Activated gamma-delta T cell (primary cell): ENCODE measurements at places on chromosomes 1 and 21.

GRCh38 chr1:6212193-6212959 lies 6.5 kb downstream of the RNF207 start:
- DNase-seq, result no peak

GRCh38 chr1:24903011-24903461 lies 27.0 kb downstream of the RUNX3 start:
- no peak for DNase-seq

- no peak for DNase-seq
Measured at GRCh38 chr1:76142771-76143540, 68.4 kb downstream of the ST6GALNAC3 start.

DNA sequence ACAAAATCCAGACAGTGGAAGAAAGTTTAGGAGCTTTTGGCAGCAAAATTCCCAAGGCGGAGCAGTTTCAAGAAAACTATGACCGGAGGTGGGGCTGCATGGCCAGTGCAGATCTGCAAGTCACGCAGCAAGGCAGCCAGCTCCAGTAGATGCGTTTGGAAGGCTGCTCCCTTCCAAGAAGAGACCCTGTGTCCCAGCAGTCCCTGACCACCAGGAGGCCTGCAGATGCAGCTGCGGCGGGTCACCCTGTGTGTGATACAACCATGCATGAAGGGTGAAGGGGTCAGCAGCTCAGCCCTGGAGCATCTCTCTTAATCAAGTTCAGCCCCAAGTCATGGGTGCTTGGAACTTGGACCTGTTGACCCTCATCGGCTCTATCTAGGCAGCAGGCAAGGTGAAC lies 29.3 kb downstream of the GPR157 start:
- DNase-seq, result no peak

DNA sequence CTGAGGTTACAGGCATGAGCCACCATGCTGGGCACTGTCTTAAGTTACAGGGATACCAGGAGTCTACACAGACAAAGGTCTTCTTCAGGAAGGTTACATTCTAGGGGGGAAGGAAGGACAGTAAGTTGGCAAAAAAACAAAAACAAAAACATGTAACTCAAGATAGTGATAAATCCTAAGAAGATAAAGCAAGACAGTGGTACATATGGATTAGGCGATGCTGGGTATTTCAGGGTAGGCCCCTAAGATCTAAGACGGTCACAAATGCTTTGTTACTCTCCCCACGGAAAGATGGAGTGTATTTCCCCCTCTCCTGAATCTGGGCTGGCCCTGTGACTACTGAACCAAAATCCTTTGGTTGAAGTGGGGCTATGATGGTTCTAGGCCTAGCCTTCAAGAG lies 8.2 kb downstream of the CLCC1 start:
- no peak for DNase-seq

- no peak for DNase-seq
Measured at GRCh38 chr1:207181847-207182246, 77.8 kb downstream of the C4BPA start.
